ENCODE measurements at places on chromosomes 5 and 9.
A peak's percentile ranks its signal among the peaks of the same experiment; 100 is the strongest.

DNA sequence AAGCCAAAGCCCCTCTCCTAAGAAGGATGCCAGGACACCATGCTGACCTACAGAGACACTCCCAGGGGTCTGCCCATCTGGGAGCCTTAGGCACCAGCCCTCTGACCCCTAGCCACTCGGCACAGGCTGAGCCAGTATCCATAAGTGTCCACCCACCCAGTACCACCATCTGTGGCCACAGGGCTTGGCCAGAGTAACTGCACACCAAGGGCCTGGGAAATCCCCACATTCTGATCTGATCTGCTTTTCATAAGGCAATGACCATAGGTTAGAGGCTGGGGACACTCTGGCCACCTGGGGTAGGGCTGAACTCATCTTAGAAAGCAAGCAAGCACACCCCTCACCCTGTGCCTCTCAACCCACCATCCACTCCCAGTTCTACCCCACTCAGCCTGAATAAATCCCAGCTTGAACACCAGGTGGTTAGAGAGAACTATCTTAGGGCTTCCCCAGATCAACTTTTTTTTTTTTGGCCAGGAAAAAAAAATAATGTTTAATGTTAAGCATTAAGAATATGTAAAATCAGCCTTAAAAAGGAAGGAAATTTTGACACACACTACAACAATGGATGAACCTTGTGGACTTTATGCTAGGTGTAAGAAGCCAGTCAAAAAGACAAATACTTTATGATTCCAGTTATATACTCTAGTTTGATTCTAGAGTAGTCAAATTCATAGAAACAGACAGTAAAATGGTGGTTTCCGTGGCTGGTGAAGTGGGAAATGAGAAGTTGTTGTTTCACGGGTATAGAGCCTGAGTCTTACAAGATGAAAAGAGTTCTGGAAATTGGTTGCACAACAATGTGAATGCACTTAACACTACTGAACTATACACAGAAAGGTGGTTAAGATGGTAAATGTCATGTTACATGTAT lies 6.2 kb downstream of the GNPDA1 start:
- DNase-seq: no peak

DNA sequence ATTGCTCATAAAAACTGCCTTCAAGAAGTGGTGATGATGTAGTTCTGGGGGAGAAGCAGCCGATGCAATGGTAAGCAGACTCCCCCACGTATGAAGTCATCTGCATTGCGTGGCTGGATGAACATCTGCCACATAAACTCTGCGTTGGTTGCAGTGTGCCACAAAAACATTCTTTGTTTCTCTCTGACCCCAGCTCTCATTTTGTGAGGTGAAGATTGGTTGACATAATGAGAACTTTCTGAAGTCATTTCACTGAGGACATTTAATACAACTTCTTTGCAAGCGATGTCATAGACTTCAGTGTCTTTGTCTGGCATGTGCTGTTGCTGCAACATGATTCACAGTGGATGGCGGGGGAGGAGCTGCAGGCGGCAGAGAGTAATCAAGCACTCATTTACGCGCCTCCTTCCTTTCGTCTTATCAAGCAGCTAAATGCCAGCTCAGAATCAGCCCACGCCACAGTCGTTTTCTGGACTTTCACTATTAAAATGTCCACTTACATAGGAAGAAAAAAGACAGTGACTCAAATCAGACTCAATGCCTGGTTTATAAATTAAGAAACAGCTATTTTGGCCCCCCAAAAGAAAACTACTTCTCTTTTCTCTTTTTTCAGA lies 91.5 kb upstream of the NFIL3 start:
- no peak for DNase-seq

GRCh38 chr9:82457891-82458290 lies 469.3 kb downstream of the SPATA31D1 start:
- DNase-seq: no peak

GRCh38 chr5:179620703-179621350 lies 2.6 kb downstream of the HNRNPH1 start:
- DNase-seq: no peak

DNA sequence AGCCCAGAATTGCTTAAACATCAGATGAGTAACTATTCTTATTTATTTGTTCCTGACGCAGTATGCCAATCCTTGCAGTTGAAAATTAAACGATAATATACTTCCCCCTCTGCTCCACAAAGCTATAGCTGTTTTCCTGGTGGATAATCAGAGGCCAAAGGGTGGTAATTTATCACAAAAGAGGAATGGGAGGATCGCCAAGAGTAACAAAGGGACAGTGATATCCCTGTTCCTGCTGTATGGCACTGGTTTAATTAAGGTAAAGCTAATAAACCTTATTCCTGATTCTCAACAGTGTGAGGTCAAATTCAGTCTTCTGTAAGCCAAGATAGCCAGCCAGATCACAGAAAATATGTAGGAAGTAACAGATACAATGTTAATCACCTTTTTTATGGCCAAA lies 33.4 kb upstream of the PTGER4 start:
- no peak for DNase-seq

GRCh38 chr5:17256839-17257238 lies 39.4 kb downstream of the BASP1 start:
- DNase-seq: no peak

GRCh38 chr5:72587661-72588308 lies 80.6 kb upstream of the ZNF366 start:
- DNase-seq: no peak

GRCh38 chr5:81606150-81606549 lies 144.7 kb downstream of the SSBP2 start:
- no peak for DNase-seq

GRCh38 chr5:111782216-111782615 lies 25.2 kb upstream of the NREP start:
- no peak for DNase-seq

DNA sequence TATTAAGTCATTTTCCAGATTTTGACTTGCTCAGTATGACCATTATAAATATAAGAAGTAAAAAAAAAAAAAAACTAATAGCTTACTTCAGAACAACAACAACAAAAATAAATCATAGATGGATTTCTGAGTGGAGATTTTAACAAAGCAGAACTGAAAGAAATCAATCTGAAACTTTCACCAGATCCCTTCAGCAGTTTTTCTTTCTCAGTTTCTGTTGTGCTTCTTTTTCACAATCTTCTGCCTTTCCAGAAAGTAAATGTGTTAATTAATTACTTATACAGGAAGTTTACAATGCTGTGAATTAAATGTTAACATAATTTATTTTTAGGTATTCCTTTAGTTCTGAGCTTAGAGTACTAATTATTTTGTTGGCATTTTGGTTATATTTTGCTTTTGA lies 73.5 kb downstream of the CHSY3 start:
- no peak for DNase-seq

GRCh38 chr9:2448193-2448738 lies 173.3 kb upstream of the VLDLR start:
- no peak for DNase-seq

DNA sequence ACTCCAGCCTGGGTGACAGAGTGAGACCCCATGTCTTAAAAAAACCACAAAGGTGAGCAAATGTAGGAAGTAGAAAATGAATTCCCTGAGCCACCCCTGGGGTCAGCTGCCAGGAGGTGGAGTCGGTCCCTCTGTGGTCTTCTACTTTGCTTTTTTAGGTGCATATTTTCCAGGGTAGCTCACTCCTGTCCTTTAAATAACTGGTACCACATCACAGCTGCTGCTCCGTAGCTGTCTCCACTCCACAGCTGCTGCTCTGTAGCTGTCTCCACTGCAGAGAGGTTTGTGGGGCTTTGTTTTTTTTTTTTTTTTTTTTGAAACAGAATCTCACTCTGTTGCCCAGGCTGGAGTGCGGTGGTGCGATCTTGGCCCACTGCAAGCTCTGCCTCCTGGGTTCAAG lies 8.9 kb downstream of the WDR5 start:
- DNase-seq: no peak

- DNase-seq: no peak
Measured at GRCh38 chr5:114265432-114266060, 96.3 kb upstream of the KCNN2 start.

DNA sequence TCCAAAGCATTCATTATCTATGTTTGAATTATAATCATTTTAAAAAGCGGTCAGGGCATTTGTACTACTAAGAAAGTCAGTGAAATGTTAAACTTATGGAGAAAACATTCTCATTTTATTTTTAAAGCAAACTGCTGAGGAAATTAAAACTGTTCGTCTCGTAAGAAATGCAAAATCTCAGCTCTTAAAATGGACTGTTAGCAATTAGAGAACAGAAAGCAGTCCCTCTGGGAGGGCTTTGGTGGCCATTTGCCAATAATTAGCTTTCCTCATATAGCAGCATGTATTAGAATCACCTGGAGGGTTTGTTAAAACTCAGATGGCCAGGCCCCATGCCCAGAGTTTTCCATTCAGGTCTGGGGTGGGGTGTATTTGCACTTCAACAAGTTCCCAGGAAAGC lies 120.7 kb upstream of the RASEF start:
- DNase-seq: no peak

DNA sequence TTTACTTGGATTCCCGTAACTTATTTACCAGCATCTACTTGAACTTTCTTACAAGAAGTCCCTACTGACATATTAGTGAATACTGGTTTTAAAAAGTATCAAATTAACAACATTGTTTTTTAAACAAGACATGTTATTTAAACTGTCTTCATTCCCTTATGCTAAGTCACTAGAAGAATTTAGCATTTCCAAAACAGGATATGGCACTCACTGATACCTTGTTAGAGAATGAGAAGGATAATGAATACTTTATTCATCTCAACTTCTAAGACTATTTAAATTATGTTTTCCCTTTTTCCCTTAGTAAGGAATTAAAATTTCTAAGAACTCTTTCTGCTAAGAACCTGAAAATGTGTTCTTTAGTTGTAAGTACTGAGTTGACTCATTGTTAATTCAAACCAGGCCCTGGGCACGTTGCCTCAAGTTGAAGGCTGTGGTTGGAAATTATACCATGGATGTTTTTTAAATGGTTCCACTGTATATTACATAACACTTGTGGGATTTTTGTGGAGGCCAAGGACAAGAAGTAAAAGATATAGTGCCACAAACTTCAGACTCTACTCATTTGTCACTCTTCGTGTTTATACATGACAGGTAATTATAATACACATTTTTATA lies 219.0 kb upstream of the EDIL3 start:
- no peak for DNase-seq

GRCh38 chr5:18102733-18103132 lies 468.5 kb downstream of the TAF11L14 start:
- no peak for DNase-seq

DNA sequence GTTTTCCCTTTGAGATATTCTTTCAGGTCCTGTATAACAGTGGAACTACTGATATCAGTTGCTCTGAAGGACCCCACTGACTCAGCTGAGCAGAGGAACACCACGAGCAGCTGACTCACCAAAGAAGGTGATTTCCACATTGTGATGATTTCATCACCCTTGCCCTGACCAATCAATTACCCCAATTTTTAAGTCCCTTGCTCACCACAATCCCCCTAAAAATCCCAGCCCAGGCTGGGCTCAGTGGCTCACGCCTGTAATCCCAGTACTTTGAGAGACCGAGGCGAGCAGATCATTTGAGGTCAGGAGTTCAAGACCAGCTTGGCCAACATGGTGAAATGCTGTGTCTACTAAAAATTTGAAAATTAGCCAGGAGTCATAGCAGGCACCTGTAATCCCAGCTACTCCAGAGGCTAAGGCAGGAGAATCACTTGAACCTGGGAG lies 125.3 kb upstream of the ABCA1 start:
- no peak for DNase-seq

DNA sequence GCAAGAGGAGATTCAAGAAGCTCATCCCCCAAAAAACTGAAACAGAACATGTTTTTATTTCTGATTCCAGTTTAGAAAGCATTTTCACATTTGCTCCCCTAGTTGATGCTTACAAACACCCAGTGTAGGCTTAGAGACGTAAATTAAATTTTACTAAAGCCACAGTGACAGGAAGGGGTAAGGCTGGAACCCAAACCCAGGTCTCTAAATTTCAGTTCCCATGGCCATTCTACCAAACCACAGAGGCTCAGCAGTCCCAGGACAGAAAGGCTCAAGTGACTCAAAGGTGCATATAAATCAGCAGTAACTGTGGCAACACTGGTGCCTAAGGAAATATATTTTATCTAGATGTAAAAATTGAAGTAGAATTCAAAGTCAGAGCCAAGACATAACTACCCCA lies 128.7 kb downstream of the CEP120 start:
- no peak for DNase-seq

- DNase-seq: no peak
Measured at GRCh38 chr9:108978205-108978604, 35.1 kb downstream of the CTNNAL1 start.

DNA sequence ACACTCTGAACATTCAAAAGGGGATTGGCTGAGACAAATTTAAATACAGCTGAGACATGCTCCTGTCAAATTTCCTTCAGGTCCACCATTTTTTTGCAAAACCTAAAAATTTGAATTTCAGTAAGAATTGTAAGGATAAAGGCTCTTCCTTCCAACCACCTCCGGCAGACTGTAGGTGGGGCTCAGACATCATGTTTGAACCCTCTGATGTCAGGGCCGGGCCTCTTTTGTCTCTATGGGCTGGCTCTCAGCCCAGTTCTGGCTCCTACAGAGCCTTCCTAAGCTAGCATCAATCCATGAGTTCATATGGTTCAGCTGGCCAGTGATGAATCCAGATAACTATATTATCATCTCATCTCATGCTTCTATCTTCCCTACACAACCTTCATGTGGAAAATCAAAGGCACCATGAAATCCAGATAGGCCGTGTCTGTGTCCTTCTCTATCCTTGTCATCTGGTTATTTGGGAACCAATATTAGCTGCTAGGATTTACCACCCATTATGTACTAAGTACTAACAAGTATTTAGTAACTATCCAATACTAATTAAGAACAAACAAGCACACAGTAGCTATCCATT lies 44.2 kb downstream of the NIPSNAP3B start:
- DNase-seq: peak; percentile 81

GRCh38 chr9:85740787-85741094 lies 1.0 kb downstream of the AGTPBP1 start:
- no peak for DNase-seq

All from NCI-H1092 (cell line).